GM19239 (cell line): ENCODE measurements at places on chromosomes 12 and 14.

GRCh38 chr12:107231303-107231702, 138.0 kb upstream of the CRY1 start:
- DNase-seq: no peak

GRCh38 chr14:87888136-87888999, 104.6 kb downstream of the GALC start:
- DNase-seq: no peak

DNA sequence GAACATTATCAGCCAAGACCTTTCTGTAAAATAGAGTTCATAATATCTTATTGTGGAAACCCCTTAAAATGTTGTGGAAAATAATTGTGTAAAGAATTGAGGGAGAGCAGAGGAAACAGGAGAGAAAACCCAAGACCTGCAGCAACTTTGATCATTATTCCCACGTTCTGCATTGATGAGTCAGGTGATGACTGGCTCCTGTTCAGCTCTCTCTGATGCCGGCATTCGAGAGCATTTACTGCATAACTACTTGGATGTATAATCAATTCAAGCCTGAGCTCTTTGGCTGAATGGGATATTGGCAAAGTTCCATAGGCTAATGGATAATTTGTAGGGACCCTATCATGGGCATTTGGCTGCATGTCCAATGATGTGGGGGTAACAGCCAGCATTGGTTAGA, 176.3 kb upstream of the ARID2 start:
- DNase-seq: no peak

GRCh38 chr14:32038876-32039275, 38.2 kb upstream of the ARHGAP5 start:
- DNase-seq: no peak

- DNase-seq: peak; percentile 68
Measured at GRCh38 chr14:67532998-67533753, at the start of gene PLEKHH1. Gene PLEKHH1 (plus strand): TSS chr14:67533290. CDS start chr14:67541868, 8,578 bp downstream.

DNA sequence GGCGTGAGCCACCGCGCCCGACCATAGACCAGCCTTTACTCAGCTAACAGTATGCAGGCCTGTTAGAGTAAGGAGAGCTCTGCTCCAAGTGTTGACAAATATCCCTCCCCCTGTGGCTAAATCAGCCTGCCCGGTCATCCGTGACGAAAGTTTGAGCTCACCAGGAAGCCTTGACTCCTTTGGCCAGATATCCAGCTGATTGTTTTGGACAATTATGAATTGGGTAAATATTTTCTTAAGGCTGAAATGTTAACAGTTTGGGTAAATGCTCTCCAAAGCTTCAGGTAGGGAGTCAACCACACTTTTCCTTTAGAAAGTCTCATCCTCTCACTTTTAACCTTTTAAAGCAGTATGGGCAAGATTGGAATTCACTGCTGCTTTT, 157.9 kb downstream of the PAWR start:
- no peak for DNase-seq

GRCh38 chr12:130788515-130788914, 50.5 kb downstream of the STX2 start:
- DNase-seq: no peak

- no peak for DNase-seq
Measured at GRCh38 chr12:32457251-32458025, 58.1 kb downstream of the FGD4 start.

- DNase-seq: no peak
Measured at GRCh38 chr14:82488473-82488872, 954.8 kb upstream of the SEL1L start.

- DNase-seq: no peak
Measured at GRCh38 chr12:108542320-108542719, 18.7 kb downstream of the SART3 start.
